Jurkat, Clone E6-1 (cell line): ENCODE measurements at places on chromosomes 3 and 15.
A peak's percentile ranks its signal among the peaks of the same experiment; 100 is the strongest.

DNA sequence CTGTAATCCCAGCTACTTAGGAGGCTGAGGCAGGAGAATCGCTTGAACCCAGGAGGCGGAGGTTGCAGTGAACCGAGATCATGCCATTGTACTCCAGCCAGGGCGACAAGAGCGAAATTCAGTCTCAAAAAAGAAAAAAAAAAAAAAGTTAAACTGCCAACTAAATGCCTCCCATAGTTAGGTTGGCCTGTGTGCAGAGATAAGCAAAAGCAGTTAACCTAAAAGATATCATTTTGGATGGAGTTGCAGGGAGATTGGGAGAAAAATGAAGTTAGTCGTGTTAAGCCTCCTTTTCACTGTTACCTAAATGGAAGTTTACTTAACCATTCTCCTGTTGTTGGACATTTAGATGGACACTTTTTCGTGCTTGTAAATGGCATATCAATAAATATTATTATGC is 11.4 kb upstream of the FETUB start:
- no peak for DNase-seq

DNA sequence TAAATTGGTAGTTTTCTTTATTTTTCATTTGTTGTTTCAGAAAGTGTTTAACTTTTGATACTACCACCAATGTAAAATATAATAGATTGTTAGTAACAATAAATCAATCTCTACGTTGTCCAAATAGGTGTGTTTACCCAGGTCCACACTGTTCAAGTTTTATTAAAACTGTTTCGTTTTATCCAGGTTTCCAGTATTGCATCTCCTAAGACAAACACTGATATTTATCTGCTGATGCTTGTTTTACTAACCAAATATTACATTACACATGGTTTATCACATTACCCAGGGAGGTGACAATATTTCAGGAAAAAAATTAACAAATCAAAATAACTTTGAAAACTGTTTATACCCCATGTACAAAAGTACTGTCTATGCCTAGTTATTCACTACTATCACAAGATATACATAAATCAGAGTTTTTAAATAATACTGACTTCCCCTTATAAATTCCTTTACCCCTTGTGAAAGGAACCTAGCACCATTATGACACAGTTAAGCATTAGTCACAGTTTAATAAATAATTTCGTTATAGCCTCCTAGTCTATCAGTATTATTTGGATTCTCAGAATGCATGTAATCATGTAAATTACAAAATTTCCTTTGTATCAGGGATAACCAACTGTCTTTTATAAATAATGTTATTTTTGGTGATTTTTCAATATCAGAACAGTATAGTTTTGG is 205.3 kb downstream of the ZBTB20 start:
- DNase-seq, result no peak

GRCh38 chr15:101193806-101194545 is 57.9 kb downstream of the CHSY1 start:
- no peak for DNase-seq

GRCh38 chr3:22746221-22746620 is 456.9 kb upstream of the UBE2E2 start:
- no peak for DNase-seq

GRCh38 chr15:63856711-63857460 is 23.1 kb upstream of the HERC1 start:
- no peak for DNase-seq

DNA sequence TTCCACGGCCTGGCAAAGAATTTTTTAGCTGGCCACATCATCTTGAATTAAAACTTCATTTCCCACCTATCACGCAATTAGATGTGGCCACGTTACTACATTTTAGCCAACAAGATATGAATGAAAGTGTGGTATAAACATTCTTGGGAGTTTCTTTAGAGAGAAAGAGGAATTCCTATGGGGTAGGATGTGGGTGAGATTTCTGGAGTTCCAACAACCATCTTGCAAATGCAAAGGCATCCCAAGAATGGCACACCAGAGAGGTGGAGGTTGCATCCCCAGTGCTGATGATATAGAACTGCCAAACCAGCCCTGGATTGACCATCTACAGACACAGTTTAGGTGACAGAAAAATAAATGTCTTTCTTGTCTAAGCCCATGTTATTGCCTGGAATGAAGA is 66.3 kb upstream of the AKAP13 start:
- DNase-seq, result no peak

DNA sequence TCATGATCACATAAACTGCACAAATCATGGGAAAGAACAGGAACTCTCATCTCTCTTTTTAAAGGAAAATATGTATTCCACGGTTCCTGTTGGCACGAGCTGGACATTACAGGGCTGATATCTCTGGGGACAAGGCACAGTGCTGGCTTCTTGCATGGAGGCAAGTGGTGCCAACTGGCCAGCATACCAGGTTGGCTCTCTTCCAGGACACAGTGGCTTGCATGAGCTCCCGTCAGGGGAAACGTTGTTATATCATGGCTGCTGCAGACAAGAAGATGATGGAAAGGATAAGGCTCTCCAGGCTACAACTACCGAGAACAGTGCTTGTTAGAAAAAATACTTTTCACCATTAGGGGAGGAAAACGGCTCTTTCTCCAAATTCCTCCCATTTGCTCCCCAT is 283.9 kb downstream of the RORA start:
- DNase-seq, result no peak

GRCh38 chr3:126496894-126497850 is 20.4 kb downstream of the UROC1 start:
- peak; percentile 48 for DNase-seq

- no peak for DNase-seq
Observed at GRCh38 chr3:80238606-80239005, 470.8 kb upstream of the ROBO1 start.

- no peak for DNase-seq
Observed at GRCh38 chr3:189914799-189915198, 205.9 kb downstream of the P3H2 start.

GRCh38 chr15:74868059-74868458 is 5.1 kb downstream of the SCAMP2 start:
- DNase-seq, result peak; percentile 38

GRCh38 chr3:3443482-3443881 is 264.0 kb upstream of the CRBN start:
- DNase-seq, result no peak

DNA sequence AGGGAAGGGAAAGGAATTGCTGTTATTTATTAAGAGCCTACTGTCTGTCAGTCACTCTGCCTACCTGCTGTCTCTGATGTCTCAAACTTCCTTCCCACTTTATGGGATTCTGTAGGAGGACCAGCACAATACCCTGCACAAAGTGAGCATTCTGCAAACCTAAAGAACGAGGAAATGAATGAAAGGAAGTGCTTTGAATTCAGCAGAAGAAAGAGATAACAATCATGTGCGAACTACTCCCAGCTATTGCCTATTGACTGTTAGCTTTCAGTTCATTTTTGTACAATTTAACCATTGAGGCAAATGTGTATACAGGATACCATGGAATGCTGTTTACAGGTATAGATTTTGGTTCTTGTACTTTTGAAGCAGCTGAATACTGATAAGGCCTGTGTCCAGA is 66.8 kb downstream of the CMSS1 start:
- no peak for DNase-seq

- DNase-seq, result no peak
Observed at GRCh38 chr15:98443526-98443925, 204.8 kb upstream of the IGF1R start.

- DNase-seq, result no peak
Observed at GRCh38 chr3:101303089-101303731, 17.2 kb downstream of the IMPG2 start.

GRCh38 chr15:73712107-73712506 is 27.9 kb downstream of the CD276 start:
- no peak for DNase-seq

GRCh38 chr3:82132210-82133069 is 371.0 kb upstream of the GBE1 start:
- no peak for DNase-seq

GRCh38 chr15:98878172-98878571 is 129.4 kb downstream of the PGPEP1L start:
- DNase-seq, result no peak

GRCh38 chr3:133135306-133135705 is 97.1 kb downstream of the TMEM108 start:
- no peak for DNase-seq

- DNase-seq, result no peak
Observed at GRCh38 chr3:187213616-187214015, 16.3 kb downstream of the RTP1 start.

GRCh38 chr15:98657721-98658120 is 9.4 kb downstream of the IGF1R start:
- DNase-seq, result no peak

- DNase-seq, result no peak
Observed at GRCh38 chr3:135076341-135076740, 281.3 kb downstream of the EPHB1 start.

DNA sequence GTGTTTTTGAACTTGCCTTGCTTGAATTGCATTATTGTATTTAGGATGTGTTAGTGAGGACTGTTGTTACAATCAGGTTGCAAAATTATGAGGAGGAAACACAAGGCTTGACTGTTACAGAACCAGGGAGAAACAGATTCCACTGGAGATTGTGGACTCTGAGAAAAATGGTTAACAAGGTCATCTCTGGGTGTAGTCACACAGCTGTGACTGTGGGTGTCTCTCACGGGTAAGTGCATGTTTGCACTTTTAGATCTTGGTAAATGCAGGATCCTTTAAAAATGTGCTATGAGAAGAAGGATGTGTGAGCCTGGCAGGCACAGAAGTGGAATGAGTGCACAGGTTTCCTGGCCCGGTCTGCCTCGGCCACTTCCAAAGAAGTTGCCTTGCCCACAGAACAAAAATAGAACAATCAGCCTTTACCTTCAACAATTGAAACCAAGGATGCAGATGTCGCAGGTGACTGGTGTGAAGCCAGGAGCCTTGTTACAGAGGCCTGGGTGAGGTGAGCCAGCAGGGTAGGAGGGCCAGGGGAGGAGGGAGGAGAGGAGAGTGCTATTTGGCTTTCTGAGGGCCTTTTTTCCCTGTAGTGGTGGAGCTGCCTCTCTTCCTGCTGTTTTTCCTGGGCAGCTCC is 68.0 kb downstream of the ABHD5 start:
- no peak for DNase-seq

GRCh38 chr3:146640955-146641867 is 36.1 kb upstream of the PLSCR5 start:
- peak; percentile 43 for DNase-seq

DNA sequence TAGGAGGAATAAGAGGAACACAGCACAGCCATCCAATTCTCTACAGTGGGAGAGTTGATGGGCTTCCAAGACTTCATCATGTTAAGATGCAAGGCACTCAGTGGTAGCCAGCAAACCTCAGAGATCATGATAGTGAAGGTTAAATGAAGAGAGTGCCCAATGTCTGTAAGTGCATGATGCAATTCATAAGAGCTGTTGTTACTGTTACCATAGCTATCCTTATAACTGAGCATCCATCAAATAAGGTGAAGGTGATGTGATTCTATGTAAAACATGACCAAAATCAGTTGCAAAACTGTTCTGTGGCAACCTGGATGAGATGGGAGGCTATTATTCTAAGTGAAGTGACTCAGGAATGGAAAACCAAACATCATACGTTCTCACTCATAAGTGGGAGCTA is 289.7 kb downstream of the MAGI1 start:
- no peak for DNase-seq

DNA sequence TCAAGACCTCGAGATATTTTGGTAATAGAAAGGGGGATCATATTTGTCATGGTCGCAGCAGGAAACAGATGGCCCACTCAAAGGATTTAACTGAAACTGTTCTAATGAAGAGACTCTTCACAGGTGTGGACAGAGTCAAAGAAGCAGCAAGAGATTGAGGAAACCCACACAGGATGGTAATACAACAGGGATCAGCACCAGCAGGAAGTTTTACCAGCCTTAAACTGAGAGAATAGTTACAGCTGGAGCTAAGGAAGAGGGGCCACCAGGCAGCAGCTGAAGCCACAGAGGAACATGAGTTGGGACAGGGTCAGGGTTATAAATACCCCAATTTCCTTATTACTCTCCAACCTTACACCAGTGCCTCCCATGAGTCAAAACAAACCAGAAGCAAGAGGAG is 131.8 kb upstream of the UBE2E2 start:
- peak; percentile 71 for DNase-seq

DNA sequence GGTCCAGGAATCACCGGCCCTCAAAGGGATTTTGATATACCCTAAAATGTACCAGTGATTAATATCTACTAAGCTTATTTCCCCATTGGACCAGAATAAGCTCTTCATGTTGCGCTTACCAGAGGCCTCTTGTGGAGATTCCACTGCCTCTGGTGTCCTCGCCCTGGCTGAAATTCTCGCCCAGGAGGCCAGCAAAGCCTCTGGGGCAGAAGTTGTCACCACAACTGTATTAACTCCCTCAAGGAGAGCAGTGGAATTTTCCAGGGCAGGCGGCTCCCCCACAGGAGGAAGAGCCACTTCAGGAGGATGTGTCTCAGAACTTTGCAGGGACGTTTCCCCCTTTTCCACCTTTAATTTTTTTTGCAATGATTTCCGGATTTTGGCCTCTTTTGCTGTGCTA is 6.9 kb downstream of the DPPA4 start:
- no peak for DNase-seq

DNA sequence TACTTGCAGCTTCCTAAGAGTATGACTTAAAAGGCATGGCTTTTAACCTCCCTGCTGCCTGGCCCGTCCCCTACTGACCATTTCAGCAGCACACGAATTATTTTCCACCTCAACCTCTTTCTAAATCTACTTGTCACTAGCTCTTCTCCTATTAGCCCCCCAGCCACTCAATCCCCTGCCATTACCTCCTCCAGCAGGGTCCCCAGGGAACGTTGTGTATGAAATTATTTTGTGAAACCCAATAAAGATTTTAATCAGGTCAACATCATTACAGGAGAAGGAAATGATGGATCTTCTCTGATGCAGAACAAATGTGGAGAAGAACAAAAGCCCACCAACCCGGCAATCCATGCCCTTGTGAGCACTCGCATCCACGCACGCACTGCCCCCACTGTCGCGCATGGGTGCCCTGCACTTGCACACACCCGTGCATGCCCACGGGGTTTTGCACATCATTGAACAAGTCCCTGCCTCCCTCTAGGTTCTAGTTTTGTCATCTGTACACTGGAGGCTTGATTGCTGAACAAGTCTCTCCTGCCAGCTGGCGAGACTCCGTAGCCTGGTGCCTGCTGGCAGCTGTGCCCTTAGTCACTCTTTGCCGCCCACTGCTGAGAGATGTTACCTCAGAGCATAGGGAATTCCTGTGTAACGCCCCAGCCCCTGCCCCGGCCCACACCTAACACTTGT is 51.6 kb downstream of the LINGO1 start:
- no peak for DNase-seq

DNA sequence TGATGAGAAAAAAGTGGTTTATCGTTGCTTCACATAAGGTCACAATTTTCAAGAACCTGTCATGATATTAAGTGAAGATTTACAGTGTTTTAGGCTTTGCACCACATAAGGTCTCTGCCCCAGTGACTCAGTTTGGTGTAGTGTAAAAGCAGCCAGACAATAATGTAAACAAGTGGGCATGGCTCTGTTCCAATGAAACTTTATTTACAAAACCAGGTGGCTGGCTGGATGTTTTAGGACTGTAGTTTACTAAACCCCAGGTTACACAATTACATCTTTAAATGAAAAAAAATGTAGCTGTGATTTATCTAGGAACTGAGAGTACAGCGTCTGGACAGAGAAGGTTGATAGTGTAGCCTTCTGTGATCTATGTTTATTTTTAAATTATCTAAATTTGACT is 9.7 kb upstream of the FBXL22 start:
- no peak for DNase-seq
